ENCODE measurements at places on chromosomes 3 and 15.

GRCh38 chr15:60611592-60612346 is 132.8 kb upstream of the ICE2 start:
- no peak for DNase-seq

- no peak for DNase-seq
Measured at GRCh38 chr3:11198070-11198469, 43.8 kb downstream of the HRH1 start.

GRCh38 chr3:176431991-176432390 is 765.3 kb downstream of the TBL1XR1 start:
- DNase-seq, result no peak

GRCh38 chr3:136728473-136728872 is 23.7 kb downstream of the STAG1 start:
- DNase-seq, result no peak

DNA sequence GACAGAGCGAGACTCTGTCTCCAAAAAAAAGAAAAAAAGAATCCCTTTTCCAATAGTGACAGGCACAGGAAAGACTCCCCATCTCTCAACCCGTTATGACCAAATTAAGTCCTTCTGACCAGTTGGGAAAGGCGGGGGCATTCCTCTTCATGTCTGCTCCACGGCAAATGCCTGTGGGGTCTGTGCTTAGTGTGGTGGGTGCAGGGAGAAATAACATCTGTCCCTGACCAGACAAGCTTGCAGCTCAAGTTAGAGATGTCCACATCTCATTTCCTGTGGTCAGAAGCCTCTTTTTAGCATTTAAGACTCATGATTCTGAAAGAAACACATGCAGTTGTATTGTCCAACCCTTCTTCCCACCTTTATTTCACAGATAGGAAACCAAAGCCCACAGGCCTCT is 16.2 kb downstream of the PLA1A start:
- DNase-seq, result no peak

DNA sequence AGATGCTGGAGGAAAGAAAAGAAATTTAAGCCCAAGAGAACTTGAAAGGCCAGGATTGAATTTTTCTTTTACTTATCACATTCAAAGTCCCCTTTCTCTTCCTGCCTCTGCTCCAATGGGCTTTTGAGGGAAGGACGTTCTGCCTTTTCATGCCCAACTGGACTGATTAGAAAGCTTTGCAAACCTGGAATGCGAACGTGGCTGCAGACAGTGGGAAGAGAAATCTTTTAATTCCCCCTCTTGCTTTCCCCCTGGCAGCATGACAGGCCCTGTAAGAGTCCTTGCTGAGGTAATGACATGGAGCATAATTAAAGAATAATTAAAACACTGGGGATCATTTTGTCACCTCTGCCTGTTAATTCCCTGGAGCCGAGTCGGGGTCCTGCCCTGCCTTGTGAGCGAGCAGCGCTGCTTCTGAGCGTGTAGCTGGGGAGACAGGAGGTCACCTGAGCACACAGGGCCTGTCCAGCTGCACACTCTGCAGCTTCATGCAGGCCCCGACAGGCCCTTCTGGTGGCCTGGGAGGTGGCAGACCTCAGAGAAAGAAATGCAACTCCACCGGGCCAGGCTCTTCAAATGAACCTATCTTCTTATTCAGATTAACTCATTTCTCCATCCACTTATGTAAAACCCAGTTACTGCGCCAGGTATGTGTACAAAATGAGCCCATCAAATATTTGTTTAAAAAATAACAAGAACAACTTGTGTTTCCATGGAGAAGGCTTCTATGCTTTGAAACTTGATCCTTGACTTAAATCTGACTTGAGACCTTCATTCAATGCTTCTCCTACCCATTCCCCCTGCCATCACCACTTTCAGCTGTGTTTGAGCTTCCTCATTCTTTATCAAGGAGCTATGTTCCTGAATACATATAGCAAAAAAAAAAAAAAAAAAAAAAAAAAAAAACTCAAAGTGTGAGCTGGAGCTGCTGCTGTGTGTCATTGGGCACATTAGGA is 628.2 kb upstream of the CFAP20DC start:
- DNase-seq, result no peak

GRCh38 chr3:171328419-171329082 is 131.7 kb downstream of the TNIK start:
- DNase-seq, result peak; percentile 10

DNA sequence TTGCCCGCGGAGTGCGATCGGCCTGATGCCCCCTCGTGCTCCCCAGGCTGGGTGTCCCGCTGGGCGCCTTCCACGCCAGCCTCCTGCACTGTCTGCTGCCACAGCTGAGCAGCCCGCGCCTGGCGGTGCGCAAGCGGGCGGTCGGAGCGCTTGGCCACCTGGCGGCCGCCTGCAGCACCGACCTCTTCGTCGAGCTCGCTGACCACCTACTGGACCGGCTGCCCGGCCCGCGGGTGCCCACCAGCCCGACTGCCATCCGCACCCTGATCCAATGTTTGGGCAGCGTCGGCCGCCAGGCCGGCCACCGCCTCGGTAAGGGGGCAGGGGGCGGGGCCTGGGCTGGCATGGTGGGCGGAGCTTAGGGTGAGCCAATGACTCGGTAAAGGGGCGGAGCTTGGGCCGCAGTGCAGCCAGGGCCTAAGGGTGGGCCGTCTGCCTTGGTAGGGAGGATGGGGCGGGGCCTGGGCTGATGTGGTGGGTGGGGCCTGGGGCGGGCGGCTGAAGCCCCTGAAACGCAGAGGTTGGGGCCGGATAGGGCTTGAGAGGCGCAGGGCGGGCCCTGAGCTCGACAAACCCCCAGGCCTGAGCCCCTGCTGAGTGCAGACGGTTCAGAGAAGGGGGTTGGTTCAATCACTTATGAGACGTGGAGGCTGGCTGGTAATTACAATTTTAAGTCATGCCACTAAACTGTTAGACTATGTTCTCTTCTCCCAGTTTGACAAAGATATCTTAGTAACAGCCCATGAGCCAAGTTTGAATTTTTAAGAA is 13.7 kb downstream of the CAND2 start:
- DNase-seq, result peak; percentile 90

GRCh38 chr3:102747611-102748010 is 312.8 kb downstream of the ZPLD1 start:
- no peak for DNase-seq

GRCh38 chr15:40982855-40983254 is 29.6 kb downstream of the CHAC1 start:
- DNase-seq, result no peak

GRCh38 chr3:129658110-129658843 is 51.8 kb upstream of the PLXND1 start:
- DNase-seq, result no peak

DNA sequence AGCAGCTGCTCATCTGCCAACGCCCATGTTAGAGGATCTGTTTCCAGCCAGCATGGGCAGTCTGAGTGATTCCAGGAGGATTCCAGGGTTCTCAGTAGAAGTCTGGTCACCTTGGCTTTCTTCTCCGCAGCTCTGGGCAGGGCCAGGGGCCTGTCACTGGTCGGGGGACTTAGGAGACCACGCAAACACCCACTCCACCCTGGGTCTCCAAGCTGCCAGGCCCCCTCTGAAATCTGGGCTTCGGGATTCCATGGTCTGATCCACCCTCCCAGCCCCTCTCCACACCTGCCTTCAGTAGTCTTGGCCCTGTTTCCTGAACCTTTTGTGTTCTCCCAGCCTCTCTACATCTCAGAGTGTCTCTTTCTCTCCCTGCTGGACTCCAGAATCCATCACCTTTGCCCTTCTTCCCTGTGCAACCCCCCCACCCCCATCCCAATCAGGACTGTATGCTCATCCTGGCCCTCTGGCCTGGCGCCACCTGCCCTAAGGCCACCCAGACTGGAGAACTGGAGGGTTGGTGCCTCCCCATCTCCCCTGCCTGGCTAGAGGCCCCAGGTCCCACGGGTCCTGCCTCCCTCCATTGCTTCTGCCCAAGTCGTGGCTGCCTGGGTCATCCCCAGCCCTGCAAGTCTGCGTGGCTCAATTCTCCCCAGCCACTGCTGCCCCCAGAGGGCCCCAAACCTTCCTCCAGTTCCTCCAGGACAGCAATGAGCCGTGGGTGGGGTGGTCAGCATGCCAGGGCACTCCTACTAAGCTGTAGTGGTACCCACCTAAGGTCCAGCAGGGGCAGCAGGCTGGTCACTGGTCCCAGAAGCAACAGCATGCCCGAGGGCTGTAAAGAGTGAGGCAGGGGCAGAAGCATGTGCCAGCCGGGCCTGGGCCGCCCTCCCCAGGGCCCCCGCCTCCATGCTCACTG is 102.8 kb downstream of the TBC1D2B start:
- no peak for DNase-seq

- DNase-seq, result no peak
Measured at GRCh38 chr15:59315914-59316451, 56.7 kb downstream of the MYO1E start.

DNA sequence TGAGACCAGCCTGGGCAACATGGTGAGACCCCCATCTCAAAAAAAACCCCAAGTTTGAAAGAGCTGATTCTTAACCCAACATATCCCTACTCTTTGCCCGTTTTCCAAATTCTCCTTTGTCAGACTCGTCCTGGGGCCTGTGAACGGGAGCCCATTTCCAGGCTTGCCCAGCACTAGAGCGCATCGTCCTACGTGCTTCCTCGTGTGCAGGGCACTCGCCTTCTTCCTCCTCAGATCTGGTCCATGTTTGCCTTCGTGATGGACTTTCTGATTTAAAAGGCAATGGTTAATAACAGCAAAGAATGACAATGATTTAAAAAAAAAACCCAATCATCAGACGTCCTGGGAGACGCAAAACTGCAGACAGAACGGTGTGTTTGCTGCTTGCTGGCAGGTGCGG is 10.1 kb downstream of the MELTF start:
- DNase-seq, result no peak

DNA sequence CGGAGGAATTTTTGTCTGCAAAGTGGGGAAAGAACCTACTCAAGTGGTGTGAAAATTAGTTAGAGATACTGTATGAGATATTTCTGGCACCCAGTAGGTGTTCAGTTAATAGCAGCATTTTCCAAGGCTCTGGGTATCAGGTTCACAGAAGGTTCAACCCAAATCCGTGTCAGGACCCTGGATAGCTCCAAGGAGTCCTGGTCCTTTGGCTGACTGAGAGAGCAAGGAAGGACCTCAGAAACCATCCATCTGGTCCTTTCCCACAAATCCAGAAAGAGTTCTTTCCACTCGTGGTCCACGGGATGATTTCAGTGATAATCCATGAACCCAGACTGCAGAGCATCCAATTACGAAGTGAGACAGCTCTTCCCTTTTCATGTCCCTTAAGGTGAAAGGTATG is 51.4 kb downstream of the SLC6A11 start:
- no peak for DNase-seq

- no peak for DNase-seq
Measured at GRCh38 chr3:45712434-45713110, 23.4 kb downstream of the SACM1L start.

GRCh38 chr3:33768578-33769330 is 29.7 kb upstream of the PDCD6IP start:
- DNase-seq, result no peak

GRCh38 chr3:126352476-126353454 is 4.4 kb downstream of the KLF15 start:
- DNase-seq, result no peak

DNA sequence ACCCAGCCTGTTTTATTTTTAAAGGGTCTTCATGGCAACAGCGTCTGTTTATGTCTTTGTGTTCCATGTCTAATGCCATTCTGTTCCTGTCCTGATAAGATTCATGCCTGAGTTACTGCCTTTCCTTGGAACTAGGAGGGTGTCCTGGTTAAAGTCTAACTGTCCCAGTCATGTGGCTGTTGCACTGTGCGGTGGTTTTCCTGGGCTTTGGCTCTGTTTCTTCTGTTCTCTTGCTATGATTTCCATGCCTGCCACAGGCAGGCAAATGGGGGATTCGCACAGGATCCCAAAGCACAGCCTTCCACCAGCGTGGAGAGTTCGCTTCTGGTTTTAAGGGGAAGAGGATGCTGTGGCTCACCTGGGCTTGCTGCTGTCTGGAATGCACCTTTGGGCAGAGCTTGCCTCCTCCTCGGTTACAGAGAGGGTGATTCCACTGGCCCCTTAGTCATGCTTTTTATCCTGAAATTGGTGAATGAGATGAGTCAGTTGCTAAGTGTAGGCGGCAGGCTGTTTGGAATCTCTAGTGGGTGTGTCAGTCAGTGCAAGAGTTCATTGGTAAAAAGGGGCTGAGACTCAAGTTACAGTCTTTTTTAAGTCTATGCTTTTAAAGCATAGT is 86.8 kb downstream of the CCK start:
- no peak for DNase-seq

GRCh38 chr15:70875001-70875782 is 17.0 kb downstream of the THAP10 start:
- no peak for DNase-seq

- DNase-seq, result no peak
Measured at GRCh38 chr3:32606277-32606676, 35.6 kb upstream of the DYNC1LI1 start.

DNA sequence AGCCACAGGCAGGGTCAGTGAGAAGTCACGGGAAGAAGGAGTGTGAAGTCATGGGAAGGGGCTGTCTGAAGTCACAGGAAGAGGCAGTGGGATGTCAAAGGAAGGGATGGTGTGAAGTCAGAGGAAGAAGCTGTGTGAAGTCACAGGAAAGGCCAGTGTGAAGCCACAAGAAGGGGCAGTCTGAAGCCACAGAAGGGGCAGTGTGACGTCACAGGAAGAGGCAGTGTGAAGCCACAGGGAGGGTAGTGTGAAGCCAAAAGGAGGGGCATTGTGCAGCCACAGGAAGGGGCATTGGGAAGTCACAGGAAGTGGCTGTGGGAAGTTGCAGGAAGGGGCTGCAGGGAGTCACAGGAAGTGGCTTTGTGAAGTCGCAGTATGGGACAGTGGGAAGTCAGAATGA is 35.1 kb downstream of the GASK1A start:
- DNase-seq, result no peak

DNA sequence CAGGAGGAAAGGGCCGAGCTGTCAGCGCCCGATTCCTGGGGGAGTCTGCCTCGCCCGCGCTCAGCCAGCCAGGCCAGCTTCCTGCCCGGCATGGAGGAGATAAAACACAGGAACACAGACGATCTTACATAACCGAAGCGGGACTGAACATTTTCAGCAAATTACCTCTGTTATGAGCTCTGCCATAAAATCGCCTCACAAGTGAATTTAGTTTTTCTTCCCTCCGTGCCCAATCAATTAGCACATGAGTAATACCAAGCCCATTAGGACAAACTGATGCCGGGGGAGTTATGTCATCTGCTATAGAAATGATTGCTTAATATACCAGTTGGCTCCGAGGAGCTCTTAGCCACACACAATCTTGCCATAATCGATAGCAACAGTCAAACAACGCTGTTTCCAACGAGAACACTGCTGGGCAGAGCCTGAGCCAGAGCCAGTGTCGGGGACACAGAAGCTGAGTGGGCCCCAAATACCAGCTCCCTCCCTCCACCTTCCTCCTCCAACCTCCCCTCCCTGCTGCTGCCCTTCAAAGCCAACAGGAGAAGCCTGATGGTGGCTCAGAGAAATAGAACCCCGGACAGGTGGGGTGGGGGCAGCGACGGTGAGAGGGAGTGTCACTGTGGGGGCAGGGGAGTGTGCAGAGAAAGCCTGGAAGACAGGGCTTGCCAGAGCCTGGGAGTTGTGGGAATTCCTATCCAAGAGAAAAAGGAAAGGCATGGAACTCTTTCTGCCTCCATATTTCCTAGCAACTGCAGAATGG is 279.4 kb upstream of the TLE3 start:
- DNase-seq, result no peak

GRCh38 chr3:106965307-106965706 is 411.9 kb upstream of the CCDC54 start:
- DNase-seq, result no peak

GRCh38 chr3:113535898-113536297 is 3.5 kb downstream of the SIDT1 start:
- no peak for DNase-seq

- no peak for DNase-seq
Measured at GRCh38 chr3:140816372-140817195, 125.1 kb upstream of the SLC25A36 start.

GRCh38 chr15:70505411-70505919 is 257.9 kb downstream of the UACA start:
- no peak for DNase-seq

GRCh38 chr3:194685718-194686413 is at the start of gene FAM43A:
TSS of gene FAM43A (plus strand) at chr3:194685883. CDS start at chr3:194686827, 944 bp downstream.
- DNase-seq, result peak; percentile 77

Measured in activated T-cell treated with anti-CD3 and anti-CD28 coated beads for 48 hours (primary cell).